ENCODE measurements at places on chromosomes 1 and 21. TPM values are rescaled to one million over a fixed set of nuclear protein-coding genes. Genes with fewer than 3 reads are reported as not detected.
A peak's percentile ranks its signal among the peaks of the same experiment; 100 is the strongest.

DNA sequence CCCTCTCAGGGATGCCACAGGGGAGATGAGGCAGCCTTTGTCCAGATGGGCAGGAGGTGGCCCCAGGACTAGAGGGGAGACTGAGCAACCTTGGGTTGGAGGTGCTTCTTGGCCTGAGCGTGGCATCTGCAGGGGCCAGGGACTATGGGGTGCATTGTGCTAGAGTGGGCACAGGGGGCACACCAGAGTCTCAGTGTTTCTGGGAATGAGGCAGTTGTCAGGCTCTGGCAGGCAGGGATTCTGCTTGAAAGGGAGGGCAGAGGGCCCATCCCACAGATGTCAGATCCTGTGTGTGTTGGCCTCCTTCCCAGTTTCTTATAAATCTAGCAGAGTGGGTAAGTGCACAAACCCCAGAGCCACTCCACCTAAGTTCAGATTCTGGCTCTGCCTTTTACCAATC lies 13.7 kb downstream of the LGR6 start:
- DNase-seq = peak; percentile 30

SPATA1 gene
- 0.33 TPM for total RNA-seq

GRCh38 chr1:204920511-204920910 lies 49.8 kb downstream of the NFASC start:
- peak; percentile 35 for DNase-seq

DNA sequence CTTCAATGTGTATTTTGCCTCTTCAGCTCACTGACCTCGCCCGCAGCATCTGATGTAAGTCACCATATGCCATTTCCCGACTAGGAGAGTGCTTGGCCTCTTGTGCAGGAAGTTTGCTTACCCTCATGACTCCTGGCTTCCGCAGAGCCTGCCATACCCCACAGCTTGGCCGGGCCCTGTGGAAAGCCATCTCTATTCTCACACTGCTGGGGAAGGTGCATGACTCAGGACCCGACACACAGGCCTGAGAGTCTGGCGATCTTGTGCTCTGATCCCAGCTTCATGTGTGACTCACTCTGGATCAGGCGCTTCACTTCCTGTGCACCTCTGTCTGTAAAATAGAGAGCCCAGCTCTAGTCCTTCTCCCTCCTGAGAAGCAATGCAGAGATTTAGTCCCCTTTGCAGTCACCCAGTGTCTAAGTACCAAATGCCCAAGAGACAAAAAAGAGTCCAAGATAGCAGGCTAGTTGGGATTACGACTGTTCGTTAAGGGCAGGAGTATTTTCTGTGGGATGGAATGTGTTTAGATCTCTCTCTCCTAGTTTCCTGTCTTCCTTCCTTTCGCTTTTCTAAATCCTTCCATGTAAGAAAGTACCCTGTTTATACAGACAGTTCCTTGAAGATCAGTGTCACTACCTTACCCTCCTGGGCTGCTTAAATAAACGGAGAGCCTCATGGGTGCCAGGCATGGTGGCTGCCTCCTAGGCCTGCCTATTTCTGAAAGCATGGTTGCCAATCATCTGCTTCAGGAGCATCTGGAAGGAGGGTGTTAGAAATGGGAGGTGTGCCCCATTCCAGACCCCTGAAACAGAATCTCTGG lies 62.8 kb upstream of the KIF26B start:
- DNase-seq = peak; percentile 92

ZNF326 gene
- total RNA-seq = 26.8 TPM

S100A10 gene
- 213 TPM for total RNA-seq

PRCC gene
- 52.2 TPM for total RNA-seq

- DNase-seq = no peak
Observed at GRCh38 chr1:19045898-19046880, 89.7 kb upstream of the IFFO2 start.

ADAMTSL4 gene
- 98.0 TPM for total RNA-seq

KCNE2 gene
- 0.17 TPM for total RNA-seq

- no peak for DNase-seq
Observed at GRCh38 chr1:20318971-20319370, 28.3 kb downstream of the VWA5B1 start.

- peak; percentile 91 for DNase-seq
Observed at GRCh38 chr1:172951730-172952365, 98.9 kb downstream of the TNFSF18 start.

REN gene
- total RNA-seq = not detected

AVPR1B gene
- not detected for total RNA-seq

- no peak for DNase-seq
Observed at GRCh38 chr1:160232911-160233310, 27.7 kb downstream of the PEA15 start.

FAM151A gene
- total RNA-seq = not detected
